ENCODE measurements at places on chromosomes 5 and 9.

DNA sequence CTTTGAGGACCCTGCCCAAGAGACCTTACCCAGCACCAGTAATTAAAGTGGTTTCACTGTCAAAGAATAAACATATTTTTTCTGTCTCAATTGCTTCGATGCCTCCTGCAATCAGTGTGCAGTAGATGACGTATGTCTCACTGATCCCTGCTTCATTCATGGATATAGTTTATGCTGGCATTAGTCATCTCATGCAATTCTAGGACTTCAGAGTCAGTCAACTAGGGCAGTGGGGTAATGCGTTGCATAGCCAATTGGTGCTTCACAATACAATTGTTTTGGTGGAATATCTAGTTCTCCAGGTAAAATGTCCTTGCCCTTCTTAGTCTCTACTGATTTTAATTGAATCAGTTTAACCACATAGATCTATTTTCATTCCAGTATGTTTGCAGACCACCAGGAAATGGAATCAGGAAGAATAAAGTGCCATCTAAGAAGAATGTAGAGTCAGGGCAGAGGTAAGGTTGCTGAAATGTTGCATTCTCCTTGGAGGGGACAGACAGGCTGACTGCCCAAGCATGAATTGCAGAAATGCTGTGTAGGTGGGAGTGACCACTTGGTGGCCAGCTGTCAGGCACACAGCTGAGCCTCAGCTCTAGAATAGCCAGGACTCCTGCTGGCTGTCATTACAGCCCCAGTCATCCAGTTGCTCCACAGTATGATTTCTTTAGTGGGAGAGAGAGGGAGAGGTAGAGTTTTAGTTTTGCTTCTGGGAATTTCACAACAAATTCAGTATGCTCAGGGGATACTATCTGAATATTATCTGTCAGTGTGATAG is 73.5 kb upstream of the MEGF10 start:
- no peak for DNase-seq

GRCh38 chr9:27365707-27366376 is 68.9 kb upstream of the EQTN start:
- DNase-seq = no peak

DNA sequence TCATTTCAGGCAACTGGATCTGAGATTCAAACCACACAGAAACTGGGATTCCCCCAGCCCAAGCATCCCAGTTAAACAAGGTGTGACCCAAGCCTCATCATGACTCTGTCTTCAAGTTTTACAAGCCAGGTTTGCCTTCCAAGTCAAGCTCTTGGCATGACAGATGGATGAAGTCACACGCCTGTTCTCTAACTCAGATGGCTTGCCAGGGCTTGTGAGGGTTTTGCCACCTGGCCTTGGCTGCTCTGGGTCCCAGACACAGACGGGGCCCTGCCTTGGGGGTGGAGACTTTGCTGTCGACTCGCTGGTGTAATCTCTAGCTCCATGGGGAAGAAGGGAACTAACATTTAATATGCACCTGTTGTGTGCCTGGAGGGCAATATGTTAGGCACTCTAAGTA is 95.8 kb upstream of the RARS1 start:
- no peak for DNase-seq

- no peak for DNase-seq
Measured at GRCh38 chr5:123705741-123706140, 193.8 kb downstream of the CSNK1G3 start.

DNA sequence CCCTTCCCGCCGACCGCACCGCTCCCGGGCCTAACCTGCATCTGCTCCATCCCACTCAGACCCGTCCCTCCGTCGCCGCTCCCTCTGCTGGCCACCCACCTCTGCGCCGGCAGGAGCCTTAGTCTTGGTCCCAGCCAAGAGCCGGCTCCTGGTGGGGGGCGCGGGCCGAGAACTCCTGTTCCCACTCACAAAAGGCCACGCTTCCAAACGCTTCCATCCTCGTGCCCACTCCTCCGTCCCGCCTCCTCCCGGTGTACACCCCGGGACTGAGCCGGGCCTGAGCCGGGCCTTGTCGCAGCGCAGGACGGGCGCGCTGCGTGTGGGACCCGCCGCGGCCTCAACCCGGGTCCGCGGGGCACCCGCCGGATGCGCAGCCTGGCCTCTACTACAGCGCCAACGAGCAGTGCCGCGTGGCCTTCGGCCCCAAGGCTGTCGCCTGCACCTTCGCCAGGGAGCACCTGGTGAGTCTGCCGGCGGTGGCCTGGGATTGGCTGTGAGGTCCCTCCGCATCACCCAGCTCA is 7.5 kb downstream of the ADAMTS13 start:
- peak; percentile 44 for DNase-seq

DNA sequence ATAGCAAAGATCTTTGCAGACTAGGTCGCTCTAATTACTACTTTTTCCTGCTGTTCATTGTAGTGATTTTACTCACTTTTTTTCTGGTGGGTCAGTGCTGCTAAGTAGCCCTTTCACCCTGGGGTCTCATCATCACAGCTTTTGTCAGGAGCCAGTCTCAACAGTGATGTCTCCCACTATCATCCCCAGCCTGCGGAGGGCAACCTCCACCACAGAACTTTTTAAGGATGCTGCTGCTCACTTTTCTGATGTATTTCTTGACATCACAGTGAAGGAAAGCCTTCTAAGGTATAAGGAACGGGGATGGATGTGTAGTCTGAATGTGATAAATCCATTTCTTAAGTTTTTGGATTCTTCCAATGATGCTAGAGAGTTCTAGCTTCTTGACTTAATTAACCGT is 242.5 kb upstream of the RIOK2 start:
- DNase-seq = peak; percentile 8

GRCh38 chr5:37663538-37663937 is 176.3 kb downstream of the GDNF start:
- no peak for DNase-seq

DNA sequence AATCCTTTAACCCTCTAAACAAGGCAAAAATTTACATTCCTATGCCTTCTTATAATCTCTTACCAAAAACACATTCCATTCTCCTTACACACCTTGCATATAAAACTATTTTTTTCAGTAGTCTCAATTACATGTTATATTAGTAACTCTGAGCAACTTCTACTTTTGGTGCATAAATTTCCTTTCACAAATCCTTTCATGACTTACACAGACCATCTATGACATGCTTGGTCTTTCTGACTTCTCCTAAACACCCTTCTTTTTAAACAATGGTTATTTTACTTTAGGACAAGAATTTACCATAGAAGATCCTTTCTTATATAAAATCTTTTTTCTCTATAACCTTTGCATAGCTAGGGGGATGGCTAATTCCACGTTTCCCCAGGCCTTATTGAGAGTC is 208.0 kb upstream of the ARRDC3 start:
- DNase-seq = no peak

DNA sequence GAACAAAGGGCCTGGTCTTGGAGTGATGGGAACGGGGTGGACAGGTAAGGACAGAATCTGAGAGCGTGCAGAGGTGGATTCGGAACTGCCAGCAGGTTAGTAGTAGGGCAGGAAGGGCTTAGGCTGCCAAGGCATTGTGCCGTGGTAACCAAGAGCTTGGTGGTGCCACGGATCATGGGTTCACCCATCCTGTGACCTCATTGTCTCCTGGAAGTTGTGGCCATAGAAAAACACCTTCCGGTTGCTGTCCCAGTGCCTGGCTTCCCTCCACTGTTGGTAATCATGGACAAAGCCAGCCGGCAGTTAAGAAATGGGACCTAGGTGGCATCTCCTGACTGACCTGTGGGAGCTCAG is 42.5 kb upstream of the CFAP157 start:
- DNase-seq = no peak

GRCh38 chr9:673264-673965 is 168.1 kb upstream of the DMRT1 start:
- no peak for DNase-seq

DNA sequence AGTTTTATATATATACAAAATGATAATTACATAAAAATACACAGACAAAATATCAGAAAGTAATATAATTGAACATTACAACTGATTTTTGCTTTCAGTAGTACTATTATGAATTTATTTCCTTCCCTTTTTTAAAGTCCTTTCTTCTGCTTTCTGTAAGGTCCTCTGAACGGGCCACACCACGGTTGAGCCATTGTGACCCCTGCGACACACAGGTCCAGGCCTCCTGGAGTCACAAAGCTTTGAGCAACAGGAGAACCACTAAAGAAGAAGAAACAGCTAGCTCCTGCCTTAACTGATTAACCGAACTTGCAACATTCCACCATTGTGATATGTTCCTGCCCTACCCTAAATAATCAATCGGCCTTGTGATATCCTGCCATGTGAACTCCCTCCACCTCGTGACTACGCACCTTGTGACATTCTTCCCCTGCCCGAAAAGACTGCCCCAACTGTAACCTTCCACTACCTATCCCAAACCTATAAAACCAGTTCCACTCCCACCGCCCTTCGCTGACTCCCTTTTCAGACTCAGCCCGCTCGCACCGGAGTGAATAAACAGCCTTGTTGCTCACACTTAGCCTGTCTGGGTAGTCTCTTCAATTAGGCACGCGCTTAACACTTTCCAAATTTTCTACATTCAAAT is 375.0 kb upstream of the RFX3 start:
- DNase-seq = no peak

DNA sequence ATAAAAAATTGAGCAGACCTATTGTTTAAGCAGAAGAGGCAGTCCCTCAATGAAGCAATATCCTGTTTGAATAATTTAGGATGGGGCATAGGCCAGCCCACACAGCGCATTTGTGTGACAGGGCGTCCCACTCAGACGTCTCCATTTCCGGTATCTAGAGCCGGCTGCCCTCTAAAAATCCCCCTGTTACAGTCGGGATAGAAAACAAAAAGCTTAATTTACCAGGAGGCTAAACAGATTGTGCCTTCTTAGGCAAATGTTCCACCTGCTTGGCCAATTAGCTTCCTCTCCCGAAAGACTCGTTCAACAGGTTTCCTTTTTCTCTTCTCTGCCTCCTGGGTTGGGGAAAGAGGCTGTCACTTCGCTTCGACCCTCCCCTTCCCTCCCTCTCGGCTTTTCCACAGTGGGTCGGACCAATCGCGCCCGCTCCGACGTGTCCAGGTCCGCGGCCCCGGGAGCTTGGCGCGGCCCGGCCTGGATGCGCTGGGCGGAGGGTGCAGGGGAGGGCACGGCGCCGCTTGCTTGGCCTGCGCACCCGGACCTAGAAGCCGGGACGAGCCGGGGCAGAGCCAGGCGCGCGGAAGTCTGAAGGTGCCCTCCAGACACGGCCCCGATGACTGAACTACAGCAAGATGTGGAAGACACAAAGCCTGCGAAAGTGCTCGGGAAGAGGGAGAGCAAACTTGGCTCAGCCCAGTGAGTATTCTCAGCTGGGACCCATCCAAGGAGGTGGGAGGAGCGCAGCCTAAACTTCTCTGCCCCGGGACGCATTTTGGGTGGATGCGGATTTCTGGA is at the start of gene GRAMD2B:
Gene GRAMD2B (plus strand): TSS at position 416 of the 795 bp plus-strand sequence. CDS start 198 bp downstream, at position 614.
- peak; percentile 60 for DNase-seq

DNA sequence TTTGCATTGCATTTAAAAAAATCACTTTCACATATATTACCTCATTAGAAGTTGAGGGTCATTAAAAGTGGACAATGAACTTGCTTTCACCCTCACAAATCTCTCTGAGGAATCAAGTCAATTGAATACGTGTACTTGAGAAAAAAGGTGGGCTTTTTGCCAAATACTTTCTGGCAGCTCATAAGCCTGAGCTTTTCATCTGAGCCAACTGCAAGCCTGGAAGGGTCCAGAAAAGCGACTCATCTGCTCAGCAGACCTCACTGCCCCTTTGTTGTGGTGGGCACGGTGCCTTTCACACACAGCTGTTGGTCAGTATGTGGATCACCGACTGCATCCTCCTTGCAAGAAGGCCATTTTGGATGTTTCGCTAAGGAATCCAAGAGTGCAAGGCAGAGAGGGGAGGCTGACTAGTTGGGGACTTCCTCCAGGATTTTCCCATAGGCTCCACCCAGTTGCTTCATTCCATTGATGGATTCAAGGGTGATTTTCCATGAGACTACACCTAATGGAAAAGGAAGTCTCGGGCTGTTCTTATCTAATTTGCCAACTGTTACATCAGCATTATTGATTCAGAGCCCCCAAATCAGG is 564.7 kb downstream of the PDE4D start:
- no peak for DNase-seq

GRCh38 chr9:126485662-126486061 is 128.1 kb upstream of the LMX1B start:
- no peak for DNase-seq

DNA sequence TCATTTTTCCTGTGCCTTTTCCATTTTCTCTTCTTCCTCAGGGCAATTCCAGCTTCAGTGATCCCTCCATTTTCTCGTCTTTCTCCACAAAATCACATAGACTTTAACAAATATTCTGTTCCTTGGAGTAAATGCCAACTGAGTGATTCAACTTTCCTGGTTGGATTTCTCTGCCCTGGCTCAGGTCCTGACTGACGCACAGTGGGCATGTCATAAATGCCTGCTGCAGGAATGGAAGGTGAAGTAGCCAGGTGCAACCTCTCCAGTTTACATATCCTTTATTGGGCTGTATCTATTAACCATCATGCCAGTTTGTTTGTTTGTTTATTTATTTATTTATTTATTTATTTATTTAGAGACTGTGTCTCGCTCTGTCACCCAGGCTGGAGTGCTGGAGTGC is 95.1 kb downstream of the MEF2C start:
- no peak for DNase-seq

- DNase-seq = no peak
Measured at GRCh38 chr5:107739661-107740060, 68.9 kb upstream of the EFNA5 start.

- DNase-seq = peak; percentile 99
Measured at GRCh38 chr5:119070828-119071560, at the start of gene DMXL1. Gene DMXL1, plus strand, starts transcription at chr5:119071087. Its CDS starts 483 bp downstream, at chr5:119071570.

GRCh38 chr5:66339896-66340295 is 195.8 kb downstream of the SREK1 start:
- no peak for DNase-seq

DNA sequence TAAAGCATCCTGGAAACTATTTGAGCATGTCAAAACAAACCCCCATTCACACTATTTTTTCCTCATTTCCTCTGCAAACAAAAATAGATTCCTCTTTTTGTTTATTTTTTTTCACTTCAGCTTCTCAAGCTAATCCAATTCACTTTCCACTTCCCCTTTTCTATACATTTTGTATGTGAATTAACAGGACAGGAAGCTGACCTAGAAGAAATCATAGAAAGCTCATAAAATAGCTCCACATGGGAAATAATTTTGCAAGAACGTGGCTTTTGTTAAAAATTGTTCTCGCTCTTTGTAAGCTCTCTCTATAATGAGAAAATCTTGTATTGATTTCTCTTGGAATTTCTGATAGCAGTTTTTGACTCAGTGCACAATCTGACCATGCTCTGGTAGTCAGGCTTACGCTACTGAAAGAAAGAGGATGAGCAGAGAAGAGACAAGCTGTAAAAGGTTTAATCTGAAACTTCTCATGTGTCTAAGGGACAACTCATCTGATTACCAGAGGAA is 215.8 kb downstream of the ADAMTS12 start:
- no peak for DNase-seq
